ENCODE measurements at places on chromosomes 4 and X.

GRCh38 chr4:71189471-71189870 is 149.3 kb upstream of the SLC4A4 start:
- no peak for DNase-seq

- no peak for DNase-seq
These were observed 71.8 kb downstream of the IL21 start for GRCh38 chr4:122548886-122549630.

GRCh38 chr4:153450544-153450917 is 15.6 kb upstream of the TMEM131L start:
- no peak for DNase-seq

DNA sequence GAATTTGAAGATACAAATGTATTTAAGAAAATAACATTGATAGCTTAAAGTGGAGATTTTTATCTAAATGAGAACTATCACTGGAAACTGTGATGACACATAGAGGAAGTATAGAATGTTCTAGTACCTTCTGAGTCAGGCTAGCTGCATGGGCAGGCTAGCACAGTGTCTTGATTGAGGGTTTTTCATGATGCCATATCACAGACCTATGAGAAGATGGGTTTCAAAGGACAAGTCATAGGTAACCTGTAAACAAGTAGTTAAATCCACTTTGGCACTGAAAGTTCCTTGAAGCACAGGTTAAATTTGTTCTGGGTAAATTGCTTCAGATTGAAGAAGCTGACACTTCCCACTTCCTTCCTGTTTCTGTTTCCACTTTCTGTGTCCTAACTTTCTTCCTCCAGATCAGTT is 48.2 kb upstream of the CDKN2AIP start:
- DNase-seq: no peak

- no peak for DNase-seq
These were observed 142.2 kb downstream of the HS3ST1 start for GRCh38 chr4:11286533-11286932.
